ENCODE measurements at places on chromosomes 3 and 15.

DNA sequence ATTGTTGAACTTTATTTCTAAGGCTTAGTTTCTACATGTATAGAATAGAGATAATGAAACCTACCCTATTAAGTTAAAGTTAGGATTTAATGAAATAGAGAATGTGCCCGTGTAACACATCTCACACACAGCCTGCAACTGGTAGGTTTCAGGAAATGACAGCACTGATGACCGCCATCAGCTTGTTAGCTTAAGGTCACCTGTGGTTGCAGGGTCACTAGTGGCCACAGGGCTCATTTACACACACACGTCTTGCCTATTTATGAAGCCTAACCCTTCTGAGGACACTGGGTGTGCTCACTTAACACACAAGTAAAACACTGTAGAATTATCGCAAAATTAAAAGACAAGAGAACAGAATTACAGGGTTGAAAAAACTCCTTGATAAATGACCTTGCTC is 20.1 kb downstream of the CHRM5 start:
- DNase-seq: no peak

DNA sequence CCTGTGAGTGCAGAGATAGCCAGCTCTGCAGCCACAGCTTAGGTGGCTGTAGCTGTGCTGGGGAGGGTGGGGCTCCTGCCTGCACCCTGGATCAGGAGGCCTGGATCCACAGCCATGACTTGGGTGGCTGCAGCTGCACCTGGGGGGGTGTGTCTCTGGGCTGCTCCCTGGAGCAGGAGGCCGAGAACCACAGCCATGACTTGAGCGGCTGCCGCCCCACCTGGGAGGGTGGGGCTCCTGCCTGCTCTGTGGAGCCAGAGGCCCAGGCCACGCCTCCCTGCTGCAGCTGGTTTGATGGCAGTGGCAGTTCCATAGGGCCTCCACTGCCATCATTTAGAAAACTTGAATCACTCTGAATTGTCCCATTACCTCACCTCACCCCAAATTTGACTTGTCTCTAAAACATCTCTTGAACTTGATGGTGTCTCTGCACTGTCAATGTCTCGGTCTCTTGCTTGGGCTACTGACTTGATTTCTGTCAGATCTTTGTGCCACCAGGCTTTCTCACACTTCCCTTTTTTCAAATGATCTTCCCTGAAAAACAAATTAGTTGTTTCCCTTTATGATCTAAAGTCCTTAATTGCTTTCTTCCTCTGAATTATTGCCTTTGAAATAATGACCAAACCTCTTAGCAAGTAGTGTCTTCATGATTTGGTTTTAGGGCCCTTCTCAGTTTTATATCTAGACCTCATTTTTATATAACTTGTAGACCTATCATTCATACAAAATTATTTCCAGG is 313.2 kb upstream of the MME start:
- no peak for DNase-seq

DNA sequence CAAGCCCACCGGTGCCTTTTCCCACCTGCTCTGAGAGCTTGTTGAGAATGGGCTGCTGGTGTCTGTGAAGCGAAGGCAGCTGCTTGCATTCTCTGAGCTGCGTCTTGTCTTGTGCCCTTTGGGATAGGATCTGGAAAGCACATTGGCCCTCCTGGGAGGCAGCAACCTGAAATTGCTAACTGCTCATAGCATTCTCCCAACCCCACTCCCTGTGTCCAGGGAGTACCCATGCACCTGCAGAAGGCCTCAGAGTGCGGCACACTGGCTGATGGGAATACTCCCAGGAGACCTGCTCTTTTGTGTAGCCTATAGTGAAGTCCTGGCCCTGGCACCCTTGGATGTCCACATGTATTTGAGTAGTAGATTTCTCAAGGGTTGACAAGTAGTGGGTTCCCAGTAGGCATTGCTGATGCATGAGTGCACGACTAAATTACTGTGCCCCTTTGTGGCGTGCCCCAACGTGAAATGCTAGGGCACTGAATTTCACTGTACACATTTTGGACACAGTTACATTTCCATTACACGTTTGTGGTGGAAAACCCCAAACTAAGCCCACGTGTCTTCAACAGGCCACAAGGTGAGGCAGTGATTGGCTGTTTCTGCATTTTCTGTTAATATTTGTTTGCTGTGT is 3.7 kb downstream of the EPHB1 start:
- no peak for DNase-seq

DNA sequence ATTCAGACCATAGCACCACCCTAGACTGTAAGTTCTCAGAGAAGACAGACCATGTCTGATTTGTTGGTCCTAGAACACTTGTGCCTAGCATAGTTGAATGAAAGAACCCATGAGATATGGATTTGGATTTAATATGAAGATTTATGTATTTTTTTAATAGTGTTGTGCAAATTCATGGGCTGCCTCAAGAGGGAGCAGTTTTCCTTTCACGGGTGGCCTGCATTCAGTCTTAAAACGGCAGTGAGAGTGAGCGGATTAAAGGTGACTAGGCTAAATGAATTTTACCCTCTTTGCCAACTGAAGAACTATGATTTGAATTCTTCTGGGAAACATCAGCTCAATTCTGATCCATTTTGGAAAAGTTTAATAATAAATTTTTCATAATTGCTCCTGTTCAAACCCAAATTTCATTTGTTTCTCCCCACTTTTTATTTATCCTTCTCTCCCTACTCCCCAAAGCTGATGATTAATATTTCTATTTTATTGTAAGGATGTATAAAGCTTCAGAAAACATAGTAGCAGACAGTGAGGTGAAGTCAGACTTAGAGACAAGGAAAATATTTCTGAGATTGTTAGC is 67.3 kb downstream of the MORC1 start:
- peak; percentile 24 for DNase-seq

DNA sequence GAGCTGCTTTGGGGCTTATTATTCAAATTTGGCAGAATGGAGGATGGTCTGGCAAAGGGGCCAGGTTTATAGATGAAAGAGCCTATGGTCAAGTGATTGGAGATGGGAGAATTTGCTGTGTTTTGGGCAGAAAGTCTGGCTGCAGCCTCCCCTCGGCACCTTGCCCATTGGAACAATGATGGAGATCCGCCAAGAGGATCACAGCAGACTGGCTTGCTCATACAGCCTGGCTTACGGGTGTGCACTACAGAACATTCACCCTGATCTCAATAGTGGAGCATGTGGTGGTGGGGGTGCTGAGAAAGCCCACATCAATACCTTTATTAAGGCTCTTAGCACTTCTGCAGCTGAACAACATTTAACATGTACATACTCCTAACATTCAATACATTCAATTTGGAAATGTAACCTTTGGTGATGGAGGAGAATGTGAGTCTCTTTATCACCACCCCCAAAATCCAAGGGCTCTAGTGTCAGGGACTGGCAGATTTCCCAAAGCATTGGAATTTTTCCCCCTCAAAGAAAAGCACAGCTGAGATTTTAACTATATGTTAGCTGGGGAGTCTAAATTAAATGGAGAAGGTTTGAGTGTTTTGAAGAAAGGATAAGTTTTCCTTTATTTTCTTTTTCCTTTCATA is 118.4 kb upstream of the TMC3 start:
- DNase-seq: no peak

GRCh38 chr15:92159481-92159880 is 234.2 kb upstream of the ST8SIA2 start:
- DNase-seq: no peak

- DNase-seq: no peak
These were observed 358.9 kb downstream of the PLCL2 start for GRCh38 chr3:17243621-17244020.

GRCh38 chr3:163362151-163362550 is 1716.1 kb downstream of the SI start:
- DNase-seq: no peak

GRCh38 chr3:156587760-156588069 is 32.8 kb upstream of the SSR3 start:
- no peak for DNase-seq

GRCh38 chr3:38235466-38235865 is 30.1 kb upstream of the SLC22A13 start:
- no peak for DNase-seq

GRCh38 chr15:40792394-40792793 is 14.5 kb upstream of the ZFYVE19 start:
- DNase-seq: no peak

- no peak for DNase-seq
These were observed 35.8 kb upstream of the ATOSA start for GRCh38 chr15:52714968-52715367.

DNA sequence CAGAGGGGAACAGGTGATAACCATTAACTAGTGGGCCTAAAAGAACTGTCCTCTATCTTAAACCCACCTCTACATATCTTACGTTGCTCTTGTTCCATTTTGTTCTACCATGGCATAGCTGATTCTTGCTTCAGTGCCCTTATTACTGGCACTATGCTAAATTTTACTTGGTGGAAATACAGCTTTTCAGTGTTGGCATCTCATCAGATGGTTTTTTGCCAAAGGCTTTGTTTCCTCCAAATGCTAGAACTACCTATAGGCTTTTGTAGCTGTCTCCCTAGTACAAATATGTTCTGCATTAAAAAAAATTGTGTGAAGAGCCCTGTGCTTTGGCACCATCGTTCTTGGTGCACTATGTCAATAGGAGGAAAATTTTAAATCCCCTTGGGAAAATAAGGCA is 145.0 kb upstream of the ZBTB20 start:
- DNase-seq: no peak

GRCh38 chr15:38810686-38811085 is 246.1 kb upstream of the RASGRP1 start:
- DNase-seq: no peak

DNA sequence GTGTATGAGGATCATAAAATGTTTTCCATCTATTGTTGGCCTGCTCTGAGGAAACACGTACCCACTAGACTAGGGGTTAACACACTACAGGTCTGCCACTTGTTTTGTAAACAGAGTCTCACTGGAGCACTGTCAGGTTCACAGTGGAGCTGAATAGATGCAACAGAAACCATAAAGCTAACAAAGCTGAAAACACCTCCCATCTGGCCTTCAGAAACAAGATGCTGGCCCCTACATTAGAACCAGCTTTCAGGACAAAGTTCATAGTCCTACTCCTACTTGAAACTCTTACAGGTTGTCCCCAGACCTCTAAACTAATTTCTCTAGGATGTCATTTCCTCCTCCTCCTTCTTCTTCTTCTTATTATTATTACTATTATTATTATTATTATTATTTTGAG is 42.3 kb downstream of the SNX4 start:
- no peak for DNase-seq

DNA sequence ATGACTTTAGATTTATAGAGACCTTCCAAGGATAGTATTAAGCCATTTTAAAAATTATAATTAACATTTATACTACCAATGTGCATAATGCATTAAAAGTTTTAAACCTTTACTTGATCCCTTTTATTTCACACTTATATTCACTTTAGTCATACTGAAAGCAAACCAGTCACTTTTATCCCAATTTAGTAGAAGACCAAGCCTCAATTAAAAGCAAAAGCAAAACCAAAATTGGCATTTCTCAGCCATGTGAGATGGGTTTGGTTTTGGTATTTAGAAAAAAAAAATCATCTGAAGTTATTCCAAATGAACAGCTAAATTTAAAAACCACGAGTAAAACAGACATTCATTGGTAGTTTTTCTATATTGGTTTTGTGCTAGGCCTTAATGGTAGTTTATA is 249.4 kb downstream of the LPP start:
- no peak for DNase-seq

DNA sequence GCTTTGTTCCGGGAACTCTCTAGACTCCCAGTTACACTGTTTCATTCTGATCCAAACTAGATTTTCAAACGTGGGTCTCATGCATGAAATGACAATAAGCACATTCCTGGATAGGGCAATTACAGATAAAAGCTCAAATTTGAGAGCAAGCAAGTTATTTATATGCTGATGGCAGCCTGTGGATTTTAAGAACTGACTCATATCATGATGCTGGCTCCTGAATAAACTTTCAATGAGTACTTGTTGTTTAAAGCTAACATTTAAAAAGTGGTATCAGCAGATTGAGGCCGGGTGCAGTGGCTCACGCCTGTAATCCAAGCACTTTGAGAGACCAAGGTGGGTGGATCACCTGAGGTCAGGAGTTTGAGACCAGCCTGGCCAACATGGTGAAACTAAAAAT is 66.6 kb downstream of the LEO1 start:
- no peak for DNase-seq

- DNase-seq: no peak
These were observed 1.7 kb downstream of the IP6K2 start for GRCh38 chr3:48715174-48715800.

- no peak for DNase-seq
These were observed 209.1 kb upstream of the NR2E3 start for GRCh38 chr15:71601038-71601834.

DNA sequence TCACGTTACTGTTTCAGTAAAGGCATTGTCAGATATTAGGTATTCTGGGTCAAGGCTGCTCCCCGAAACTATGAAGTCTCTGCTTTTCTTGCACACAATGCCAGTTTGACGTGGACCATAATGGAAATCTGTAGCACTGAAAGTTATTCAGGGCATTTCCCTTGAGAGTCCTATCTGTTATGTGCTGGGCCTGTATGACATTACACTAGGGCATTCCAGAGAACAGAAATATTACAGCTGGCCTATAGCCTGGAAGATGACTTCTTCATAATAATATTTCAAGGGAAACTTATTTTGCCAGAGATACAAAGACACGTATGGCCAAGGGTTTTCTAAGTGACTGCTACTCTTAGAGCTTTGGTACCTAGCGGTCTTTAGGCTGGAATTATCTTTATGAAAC is 613.6 kb upstream of the CBLB start:
- no peak for DNase-seq

- no peak for DNase-seq
These were observed 58.9 kb downstream of the LINGO1 start for GRCh38 chr15:77573802-77574201.

DNA sequence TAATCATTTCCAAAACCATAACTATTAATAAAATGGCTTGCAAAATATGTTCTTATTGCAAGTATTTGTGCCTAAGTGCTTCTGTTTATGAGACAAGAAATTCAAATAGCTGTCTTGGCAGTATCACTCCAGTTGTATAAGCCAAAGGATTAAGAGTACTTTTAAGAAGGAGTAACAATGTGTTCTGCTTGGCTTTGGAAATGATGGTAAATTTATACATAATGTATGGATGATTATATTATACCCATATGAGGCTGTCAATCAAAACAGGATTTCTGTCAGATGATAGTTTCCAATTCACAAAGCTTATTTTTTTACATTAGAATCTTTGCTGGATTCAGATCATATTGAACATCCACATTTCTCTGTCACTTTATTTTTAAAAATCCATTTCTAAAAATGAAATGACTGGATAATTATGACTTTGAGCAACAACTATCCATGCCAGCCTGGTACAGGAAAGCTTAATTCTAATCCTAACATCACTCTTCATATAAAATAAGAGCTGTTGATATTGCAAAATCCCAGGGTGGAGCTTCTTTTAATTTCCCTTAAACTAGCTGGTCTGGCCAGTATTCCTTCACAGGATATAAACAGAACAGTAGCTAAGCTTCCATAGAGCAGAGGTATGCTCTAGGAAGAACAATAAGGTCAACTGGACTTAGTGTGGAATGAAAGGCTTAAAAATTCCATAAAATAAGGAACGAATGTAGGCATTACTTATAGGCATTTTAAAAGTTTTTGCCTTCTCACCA is 30.0 kb upstream of the ZNF280D start:
- no peak for DNase-seq

GRCh38 chr15:55230051-55230670 is 33.4 kb upstream of the RSL24D1 start:
- DNase-seq: no peak

- DNase-seq: no peak
These were observed 871.0 kb downstream of the OTOL1 start for GRCh38 chr3:162367429-162368260.
